BJ (cell line): ENCODE measurements at places on chromosomes 3 and 15. TPM values are rescaled to one million over a fixed set of nuclear protein-coding genes. Genes with fewer than 3 reads are reported as not detected.
A peak's percentile ranks its signal among the peaks of the same experiment; 100 is the strongest.

- DNase-seq, result no peak
Measured at GRCh38 chr3:119659606-119660291, 640 bp downstream of the POPDC2 start.

DNA sequence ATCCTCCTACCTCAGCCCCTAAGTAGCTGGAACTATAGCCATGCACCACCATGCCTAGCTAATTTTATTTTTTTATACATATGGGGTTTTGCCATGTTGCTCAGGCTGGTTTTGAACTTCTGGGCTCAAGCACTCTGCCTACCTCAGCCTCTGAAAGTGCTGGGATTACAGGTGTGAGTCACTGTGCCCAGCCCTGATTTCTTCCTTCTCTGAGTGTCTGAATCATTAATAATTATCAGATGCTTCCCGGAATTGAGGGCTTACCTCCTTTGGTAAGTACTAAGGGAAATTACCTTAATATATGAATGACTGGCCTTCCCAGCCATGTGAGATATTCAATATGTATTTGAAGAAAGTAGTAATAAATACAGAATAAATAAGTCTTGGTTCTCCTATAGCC is 7.2 kb downstream of the CLPX start:
- DNase-seq, result no peak

DNA sequence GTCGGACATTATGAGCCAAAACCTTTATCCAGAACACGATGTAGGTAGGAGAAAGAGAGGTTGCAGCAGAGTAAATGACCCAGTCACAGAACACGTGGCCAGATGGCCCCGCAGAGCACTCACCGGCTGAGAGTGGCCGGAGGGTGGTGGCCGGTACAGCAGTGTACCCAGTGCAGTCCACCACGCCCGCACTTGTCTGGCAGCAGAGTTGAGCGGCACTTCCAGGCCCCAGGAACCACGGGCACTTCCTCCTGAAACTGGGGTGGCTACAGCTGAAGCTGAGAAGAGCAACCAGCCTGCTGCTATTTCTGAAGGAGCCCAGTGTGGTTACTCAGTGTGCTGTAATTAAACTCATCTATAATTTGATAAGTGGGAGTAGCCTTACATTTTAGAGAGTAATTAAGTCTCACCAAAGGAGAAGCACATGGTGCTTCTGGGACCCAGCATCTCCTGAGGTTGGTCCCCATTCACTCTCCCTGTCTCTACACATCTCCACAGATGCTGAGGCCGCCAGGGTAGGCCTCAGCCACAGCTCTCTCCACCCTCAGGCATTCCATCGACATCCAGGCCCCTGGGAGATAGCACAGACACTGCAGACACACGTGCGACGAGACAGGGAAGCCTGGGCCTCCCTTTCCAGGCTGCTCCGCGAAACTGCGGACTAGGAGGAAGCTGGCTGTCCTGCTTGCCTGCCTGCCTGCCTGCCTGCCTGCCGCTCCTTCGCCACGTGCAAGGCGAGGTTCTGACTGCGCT is 49.8 kb downstream of the BDH1 start:
- no peak for DNase-seq

GRCh38 chr3:55489798-55490132 is 2.7 kb upstream of the WNT5A start:
- DNase-seq, result no peak

- no peak for DNase-seq
Measured at GRCh38 chr15:35505809-35506208, 40.2 kb downstream of the DPH6 start.

GRCh38 chr3:127321371-127321770 is 33.5 kb upstream of the PRR20G start:
- DNase-seq, result no peak

DNA sequence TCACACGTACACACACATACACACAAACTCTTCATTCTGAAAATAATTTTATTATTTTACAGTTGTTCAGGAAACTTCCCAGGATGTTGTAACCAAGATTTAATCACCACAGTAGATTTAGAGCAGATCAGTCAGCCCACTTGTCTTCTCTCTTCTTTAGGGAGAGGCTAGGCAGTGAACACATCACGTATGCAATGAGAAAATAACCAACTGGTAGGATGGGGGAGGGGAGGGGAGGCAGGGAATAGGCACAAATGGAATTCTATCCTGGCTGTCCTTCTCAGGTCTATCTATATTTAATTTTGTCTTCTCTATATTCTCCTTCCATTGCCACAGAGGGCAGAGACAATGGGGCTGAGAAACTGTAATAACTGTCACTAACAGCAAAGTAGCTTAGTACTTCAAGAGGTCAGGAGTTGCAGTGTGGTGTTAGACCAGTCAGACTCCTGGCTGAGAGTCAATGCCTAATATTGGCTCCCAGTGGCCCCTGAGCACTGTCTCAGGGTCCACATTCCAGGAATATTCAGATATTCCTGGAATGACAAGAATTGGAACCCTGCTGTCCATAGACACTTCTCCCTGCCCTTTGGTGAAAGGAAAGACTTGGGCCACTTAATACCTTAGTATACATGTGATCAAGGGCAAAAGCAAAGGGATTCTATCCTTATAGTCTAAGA is 2.6 kb upstream of the HCLS1 start:
- DNase-seq, result no peak

GRCh38 chr3:31813197-31813596 is 167.9 kb downstream of the OSBPL10 start:
- no peak for DNase-seq

- DNase-seq, result no peak
Measured at GRCh38 chr3:15291589-15292541, 40.5 kb downstream of the SH3BP5 start.

- DNase-seq, result no peak
Measured at GRCh38 chr3:190883973-190884832, 21.7 kb upstream of the GMNC start.

- DNase-seq, result peak; percentile 95
Measured at GRCh38 chr15:34122771-34123183, 20.9 kb downstream of the PGBD4 start.

DNA sequence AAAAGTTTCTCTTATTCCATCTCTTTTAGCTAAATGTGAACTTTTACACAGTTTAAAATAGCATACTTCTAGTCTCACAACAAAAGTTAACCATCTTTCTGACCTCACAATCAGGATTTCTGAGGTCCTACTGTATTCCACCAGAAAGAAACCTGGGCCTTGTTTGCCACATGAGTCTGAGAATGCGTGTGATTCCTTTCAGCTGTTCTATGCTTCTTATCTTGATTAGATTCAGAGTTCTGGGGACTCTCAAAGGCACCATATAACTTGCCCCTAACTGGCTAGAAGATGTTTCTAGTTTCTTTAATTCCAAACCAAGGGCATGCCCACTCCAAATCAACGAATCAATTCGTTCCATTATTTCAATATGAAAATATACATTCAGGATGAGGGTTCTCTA is 131.1 kb downstream of the ATP8B4 start:
- DNase-seq, result no peak

DNA sequence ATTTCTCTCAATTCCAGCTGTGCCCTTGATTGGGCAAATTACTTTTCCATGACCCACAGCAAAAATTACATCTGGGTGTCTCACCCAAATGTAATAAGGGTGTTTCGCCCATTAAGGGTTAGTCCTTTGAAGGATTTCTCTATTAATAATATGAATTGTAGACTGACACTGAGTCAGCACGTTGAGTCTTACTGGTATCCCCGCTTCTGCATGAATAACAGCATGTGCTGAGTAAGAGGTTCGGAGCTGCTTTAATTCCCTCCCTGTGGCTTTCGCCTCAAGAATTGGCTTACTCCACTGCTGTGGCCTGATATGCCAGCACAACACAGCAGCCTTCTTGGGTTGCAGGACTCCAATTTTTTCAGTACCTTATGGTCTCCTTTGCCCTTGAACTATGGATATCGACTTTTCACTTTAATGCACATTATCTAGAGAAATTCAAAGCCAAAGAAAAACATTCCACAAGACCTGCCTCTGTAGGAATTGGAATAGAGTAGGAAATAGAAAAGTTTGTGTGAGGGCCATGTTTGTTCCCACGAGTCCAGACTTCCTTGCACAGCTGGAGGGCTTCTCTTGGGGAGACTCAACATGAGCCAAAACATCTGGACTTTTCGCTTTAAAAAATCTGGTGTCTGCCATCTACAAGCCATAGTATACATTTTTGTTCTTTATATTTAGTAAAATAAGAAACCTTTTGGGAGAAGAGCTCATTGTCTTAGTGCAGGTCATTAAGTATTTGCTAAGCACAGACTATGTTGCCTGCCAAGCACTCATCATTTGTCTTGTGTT is 20.7 kb upstream of the ERC2 start:
- DNase-seq, result no peak

DNA sequence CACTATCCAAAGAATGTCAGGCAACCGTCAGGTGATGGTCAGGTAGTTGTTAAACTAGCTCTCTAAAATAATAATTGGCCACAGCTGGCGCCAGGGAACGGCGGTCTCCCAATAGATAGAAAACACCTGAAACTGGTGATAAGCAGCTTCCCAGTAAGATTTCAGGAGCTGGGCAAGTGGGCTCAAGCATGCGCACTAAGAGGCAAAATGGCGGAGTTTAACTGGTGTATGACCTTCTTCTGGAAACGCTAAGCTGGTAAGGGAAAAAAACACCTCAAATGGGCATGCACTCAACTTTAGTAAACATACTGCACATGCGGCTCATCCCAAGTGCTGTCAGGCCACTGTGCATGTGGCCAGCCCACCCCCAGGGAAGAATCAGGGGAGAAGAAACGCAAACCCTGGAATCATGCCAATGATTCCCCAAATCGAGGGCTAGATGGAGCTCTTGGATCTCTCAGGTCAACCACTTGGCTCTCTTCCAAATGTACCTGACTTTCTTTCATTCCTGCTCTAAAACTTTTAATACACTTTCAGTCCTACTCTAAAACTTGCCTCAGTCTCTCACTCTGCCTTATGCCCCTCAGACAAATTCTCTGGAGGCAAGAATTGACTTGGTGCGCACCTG is 195.0 kb downstream of the ZNF621 start:
- DNase-seq, result no peak

DNA sequence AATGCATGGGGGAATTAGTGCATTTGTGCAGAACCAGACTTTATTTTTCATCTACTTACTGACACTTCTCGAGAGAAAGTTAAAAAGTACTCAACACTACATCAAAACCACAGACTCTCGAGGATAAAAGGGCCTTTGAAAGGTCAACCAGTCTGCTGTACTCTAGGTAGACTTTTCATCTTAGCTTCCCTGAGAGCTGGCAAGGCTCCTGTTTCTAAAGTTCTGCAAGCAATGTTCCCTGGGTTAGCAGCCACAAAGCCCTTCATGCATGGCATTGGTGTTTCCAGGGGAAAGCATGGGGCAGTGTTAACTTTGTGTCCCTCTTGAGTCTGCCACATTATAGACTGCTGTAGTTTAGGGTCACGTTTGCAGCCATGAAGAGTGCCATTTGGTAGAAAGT is 106.4 kb upstream of the PFN2 start:
- no peak for DNase-seq

DNA sequence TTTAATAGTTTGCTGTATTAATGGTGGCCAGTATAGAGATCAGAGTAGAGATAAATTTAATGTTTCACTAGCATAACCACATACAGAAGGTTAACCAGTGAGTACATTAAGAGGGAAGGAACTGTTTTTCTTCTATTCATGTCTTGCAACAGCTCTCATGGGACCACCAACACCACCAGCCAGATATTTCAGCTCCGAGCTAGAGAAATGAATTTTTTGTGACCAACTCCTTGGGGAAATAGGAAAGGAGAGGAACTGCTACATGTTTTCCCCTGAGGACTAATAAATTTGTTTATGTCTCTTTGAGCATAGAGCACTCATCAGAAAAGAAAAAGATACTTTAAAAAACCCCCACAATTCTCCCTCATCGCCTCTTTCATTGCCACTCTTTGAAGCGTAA is 247.5 kb downstream of the MBNL1 start:
- DNase-seq, result no peak

GRCh38 chr15:43516185-43516584 is 1.2 kb upstream of the MAP1A start:
- DNase-seq, result no peak

GRCh38 chr3:132242790-132243189 is 74.4 kb upstream of the ACP3 start:
- DNase-seq, result no peak

- DNase-seq, result no peak
Measured at GRCh38 chr3:167750272-167750971, 14.9 kb downstream of the SERPINI1 start.

GRCh38 chr3:176994891-176995781 is 202.1 kb downstream of the TBL1XR1 start:
- DNase-seq, result no peak

DNA sequence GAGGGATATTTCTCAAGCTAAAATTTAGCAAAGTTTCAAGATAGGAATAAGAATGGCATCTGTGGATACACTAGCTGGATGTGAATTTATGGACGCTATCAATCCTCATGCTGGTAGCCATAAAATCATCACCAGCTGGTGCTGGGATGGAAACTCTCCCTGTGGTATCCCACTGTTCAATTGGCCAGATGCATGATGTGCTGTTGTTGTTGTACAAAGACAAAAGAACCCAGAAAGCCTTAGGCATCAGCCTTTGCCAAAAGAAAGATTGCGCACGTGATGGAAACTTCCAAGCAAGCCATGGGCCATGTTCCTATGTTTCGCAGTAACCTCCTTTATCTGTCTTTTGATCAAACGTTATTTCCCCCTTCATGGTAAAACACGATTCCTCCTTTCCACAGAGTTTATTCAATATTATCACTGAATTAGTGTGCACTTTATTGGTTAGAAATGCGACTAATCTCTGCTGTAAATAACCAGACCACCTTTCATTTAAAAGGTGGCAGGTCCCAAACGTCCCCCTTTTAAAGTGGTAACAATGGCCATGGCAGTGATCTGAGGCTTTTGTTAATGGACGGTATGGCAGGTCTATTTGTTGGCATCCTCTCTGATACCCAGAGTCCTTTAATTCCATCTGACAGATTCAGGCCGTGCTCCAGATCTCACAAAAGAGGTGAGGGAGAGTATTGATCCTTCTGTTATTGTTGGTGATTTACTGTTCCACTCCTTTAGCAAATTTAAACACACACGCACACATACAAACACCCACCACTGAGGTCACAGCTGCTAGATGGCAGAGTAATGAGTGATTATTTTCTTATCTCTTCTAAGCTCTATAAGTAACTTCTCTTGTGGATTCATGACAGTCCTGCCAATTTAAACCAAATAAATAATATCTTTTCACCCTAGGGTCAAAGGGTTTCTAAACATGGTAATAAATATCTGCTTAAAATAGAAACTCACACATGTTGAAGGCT is 291.2 kb upstream of the KCNMB2 start:
- DNase-seq, result peak; percentile 56

- no peak for DNase-seq
Measured at GRCh38 chr3:183698756-183699155, 1.2 kb downstream of the YEATS2 start.

GRCh38 chr3:52451237-52452083 is 2.4 kb downstream of the TNNC1 start:
- no peak for DNase-seq

GRCh38 chr3:76969996-76970615 is 69.8 kb upstream of the ROBO2 start:
- no peak for DNase-seq

GRCh38 chr3:124694486-124694885 is 35.8 kb upstream of the UMPS start:
- no peak for DNase-seq

- DNase-seq, result no peak
Measured at GRCh38 chr3:176590722-176591121, 606.6 kb downstream of the TBL1XR1 start.

The CHCHD6 gene
- polyA plus RNA-seq, result 13.4 and 23.7 TPM in 2 replicates

The SLC28A1 gene
- 0.05 TPM in 1 of 2 replicates, not detected in the other for polyA plus RNA-seq

The ERC2 gene
- polyA plus RNA-seq, result 0.07 and 0.40 TPM in 2 replicates

The PRSS50 gene
- polyA plus RNA-seq, result not detected in 2 replicates

The TIGIT gene
- not detected in 2 replicates for polyA plus RNA-seq

The CLK3 gene
- polyA plus RNA-seq, result 45.2 and 58.3 TPM in 2 replicates

The CHST13 gene
- not detected in 2 replicates for polyA plus RNA-seq
